ENCODE measurements at places on chromosomes 2 and 18.

DNA sequence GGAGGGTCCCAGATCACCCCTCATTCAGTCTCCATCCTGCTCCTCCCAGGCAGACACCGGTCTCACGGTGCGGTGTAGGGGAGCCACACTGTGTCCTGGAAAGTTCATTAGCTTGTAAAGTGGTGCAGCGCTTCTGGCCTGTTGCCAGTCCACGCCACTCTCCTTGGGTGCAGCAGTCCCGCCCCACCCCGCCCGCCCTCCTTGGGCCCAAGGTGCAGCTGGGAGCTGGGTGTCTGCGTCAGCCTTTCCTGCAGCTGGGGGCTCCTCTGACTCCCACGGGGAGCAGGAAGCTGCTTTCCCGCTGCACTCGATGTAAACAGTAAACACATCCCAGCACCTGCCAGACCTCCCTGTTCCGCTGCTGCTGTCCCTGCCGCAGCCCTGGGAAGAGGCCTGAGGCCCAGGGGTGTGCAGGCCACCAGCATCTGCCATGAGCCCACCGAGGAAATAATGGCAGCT, 53.8 kb upstream of the ASB18 start:
- no peak for DNase-seq

DNA sequence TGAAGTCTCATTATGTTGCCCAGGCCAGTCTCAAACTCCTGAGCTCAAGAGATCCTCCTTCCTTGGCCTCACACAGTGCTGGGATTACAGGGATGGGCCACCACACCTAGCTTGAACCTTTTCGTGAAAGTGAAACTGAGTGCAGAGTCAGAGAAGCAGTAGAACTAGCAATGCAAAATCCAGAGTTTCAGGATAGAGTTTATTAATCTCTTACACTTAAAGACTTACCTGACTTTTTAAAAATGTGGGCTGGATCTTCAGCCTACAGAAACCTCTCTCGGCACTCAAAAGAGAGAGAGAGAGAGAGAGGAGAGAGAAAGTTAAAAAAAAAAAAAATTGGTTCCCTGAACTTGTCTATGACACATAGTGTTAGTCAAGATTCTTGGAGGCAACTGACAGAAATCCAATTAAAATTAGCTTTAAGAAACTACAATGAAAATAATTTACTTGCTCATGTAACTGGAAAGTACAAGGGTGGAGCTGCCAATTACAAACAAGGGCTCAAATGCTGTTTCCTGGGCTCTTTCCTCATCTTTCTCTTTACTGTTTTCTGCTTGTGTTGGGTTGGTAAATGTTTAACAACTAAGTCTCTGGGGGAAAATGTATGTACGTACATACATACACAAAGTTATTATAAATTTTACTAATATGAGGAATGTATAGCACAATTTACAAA, 98.1 kb upstream of the CERS6 start:
- DNase-seq: no peak

DNA sequence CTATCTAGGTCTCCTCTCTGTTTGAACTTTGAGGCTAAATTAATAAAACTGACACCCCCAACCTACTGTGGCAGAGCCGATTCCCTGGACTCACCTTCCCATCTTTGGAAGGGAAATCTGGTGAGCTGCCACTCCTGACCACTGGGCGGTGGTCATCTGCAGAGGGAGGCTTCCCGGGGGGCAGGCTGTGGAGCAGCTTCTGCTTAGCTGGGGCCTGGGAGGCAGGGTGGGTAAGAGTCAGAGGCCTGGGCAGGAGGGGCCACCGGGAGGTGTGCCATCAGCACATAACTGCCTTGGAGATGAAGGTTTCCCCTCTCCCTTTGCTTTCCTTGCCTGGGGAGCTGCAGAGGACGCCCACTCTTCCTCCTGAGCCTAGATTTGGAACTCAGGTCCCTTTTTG, 2.3 kb upstream of the NPPC start:
- DNase-seq: no peak

- no peak for DNase-seq
These were observed 40.6 kb downstream of the CHST10 start for GRCh38 chr2:100376836-100377235.

DNA sequence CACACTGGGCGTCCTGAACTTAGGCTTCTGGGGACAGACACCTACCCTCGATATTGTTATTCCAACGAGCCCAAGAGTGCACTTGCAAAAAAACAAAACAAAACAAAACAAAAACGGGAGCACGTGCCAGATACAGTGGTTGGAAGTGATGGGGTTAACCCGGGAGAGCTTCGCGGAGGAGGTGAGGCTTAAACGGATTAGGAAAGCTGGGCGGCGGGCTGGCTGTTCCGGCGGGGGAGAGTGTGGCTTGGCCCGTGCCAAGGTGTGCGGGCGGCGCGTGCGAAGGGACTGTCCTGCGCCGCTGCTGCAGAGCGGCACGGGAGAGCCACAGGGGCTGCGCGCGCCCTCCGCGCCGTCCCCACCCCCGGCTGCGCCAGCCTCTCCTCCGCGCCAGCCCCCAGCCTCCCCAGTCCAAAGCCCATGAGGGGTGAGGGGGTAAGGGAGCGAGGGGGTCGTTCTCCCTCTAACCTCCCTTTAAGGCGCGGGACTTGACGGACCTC, 1.5 kb upstream of the SLC30A3 start:
- no peak for DNase-seq

DNA sequence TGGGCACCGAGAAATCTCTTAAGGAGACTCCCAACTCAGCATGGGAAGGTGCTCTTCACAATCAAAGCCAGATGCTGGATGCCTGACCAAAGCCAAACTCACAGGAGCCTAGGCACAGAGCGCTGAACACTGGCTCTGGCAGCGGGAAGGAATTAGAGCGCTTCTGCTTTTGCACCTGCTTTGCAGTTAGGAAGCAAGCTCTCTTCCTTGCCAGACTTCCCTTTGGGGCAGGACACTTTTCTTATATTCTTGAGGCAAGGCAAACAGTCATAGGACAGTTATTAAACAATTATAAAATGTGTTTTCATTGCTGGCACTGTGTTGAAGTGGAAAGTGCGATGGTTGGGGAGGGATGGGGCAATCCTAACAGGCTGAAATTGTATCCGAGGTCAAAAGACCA, 79.6 kb upstream of the DNMT3A start:
- no peak for DNase-seq

DNA sequence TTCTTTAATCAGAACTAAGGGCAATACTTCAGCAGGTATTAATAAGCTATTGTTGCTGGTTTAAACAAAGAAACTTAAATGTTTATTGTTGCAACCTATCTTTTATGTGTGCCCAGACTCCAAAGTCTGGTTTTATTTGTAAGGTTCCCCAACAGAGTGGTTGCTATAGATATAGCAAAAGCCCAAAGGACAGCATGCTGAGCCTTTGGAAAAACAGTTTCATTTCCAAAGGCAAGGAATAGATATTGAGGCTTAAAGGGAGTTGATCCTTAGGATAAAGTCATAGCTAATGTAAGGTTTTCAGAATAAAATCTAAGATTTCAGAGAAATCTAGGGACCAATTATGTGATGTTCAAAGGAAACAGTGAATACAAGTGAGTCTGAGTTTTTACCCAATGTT, 413.2 kb upstream of the SLC14A2 start:
- no peak for DNase-seq

DNA sequence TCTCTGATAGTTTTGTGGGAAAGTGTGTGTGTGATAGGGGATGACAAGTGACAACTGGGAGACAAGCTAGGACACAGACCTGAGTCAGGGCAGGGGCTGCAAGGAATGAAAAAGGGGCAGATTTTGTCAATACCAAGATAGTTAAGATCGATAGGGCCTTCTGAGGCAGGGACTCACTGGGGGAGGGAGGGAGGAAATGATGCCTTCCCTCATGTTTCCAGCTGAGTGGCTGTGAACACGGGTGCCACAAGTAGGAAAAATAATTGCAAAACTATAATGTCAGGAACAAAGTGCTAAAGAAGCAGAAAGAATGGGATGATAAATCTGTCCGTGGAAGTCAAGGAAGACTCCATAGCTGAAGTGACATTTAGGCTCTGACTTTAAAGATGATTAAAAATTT, 24.2 kb downstream of the CDH2 start:
- no peak for DNase-seq
